ACHN (cell line): ENCODE measurements at places on chromosomes 7 and 10.

- DNase-seq = no peak
Measured at GRCh38 chr10:18906636-18907035, 142.0 kb upstream of the MALRD1 start.

DNA sequence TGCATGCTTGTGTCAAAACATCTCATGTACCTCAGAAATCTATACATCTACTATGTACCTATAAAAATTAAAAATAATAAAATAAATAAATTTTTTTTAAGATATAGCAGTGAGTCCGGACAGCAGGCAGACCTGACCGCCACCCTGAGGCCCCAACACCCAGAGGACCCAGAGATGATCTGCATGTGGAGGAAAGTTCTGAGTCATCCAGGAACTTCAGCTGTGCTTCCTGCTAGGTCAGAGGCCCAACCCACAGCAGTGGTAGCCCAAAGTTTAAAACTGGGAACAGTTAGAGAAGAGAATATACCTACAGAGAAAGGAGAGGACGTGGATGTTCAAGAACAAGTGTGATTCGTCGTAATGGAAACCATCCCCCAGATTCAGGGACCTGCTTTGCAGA lies 683.7 kb upstream of the NRP1 start:
- no peak for DNase-seq

- no peak for DNase-seq
Measured at GRCh38 chr7:66905689-66906088, 15.3 kb upstream of the TMEM248 start.

GRCh38 chr7:138837627-138838026 lies 39.6 kb upstream of the ATP6V0A4 start:
- no peak for DNase-seq
